ENCODE measurements at places on chromosomes 4 and X. TPM values are rescaled to one million over a fixed set of nuclear protein-coding genes. Genes with fewer than 3 reads are reported as not detected.

The TRIML1 gene
- not detected for total RNA-seq

DNA sequence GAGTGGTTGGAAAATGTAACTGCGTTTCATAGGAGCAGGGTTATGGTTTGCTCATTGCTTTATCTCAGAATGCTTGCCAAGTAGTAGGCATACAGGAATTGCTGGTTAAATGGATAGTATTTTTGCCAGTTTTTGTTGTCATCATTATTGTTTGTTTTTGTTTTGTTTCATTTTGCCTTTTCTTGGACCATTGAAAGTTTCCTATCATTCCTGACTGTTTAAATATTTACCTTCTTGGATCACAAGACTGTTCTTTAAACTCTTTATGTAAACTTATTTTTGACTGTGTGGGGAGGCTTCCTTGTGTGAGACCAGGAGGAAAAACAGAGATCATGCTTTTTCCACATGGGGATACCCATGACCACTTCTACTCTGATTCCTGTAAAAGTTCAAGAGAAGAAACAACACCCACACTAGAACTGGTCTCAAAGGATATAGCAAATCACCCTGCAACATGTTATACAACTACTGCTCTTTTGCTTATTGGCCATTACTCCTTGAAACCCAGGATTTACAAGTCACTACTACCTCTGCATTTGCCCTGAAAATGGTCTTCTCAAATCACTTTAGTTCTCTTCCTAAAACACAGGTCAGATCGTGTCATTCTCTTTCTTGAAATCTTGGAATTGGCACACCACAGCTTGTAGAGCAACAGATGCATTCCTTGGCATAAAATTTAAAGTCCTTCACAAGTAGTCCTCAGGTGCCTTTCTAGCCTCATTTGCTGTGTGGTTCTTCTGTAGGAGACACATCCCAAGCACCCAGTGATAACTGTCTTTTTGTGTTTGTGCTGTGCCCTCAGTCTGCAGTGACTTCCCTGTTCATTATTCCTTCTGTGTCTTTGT lies 51.3 kb downstream of the FNIP2 start:
- H3K27ac ChIP-seq: peak overlapping the region; percentile 33
- H3K36me3 ChIP-seq: no peaks in the 10 kb centered on the region
- peaks cover 88% of the 10 kb centered on the region for H3K4me1 ChIP-seq
- DNase-seq: no peak
- H3K4me3 ChIP-seq: no peak overlapping the region
- no peaks in the 10 kb centered on the region for H3K27me3 ChIP-seq

The PLP1 gene
- 0.59 TPM for total RNA-seq

DNA sequence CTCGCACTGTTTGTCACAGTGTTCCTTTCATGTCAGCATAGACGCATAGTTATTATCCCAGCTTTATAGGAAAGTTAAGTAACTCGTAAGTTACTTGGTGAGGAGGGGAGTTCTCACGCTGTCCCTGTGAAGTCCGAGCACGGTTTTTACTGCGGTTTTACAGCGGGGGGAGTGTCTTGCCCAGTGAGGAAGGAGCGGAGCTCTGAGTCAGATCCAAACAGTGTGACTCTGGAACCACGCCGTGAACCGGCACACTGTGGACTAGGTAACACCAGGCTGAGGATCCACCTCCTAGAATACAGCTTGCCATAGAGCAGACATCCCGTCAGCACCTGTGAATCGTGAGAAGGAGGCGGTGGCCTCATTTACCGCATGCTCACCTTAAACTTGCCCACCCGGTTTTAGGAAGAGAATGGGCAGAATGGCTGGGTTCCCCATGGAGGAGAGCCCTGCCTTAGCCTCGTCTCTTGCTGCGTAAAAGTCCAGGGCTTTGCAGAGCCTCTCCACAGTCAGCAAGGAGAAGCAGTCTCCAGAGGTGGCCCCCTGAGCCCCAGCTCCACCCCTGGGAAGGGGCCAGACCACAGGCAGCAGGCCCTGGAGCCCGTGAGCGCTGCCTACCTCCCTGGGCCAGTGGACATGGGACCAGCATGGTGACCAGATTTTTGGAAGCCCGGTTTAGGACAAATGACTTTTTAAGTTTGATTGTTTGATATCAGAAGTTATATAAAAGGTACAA lies 40.2 kb upstream of the HGFAC start:
- no peak overlapping the region for H3K4me3 ChIP-seq
- DNase-seq: no peak
- peaks cover 4% of the 10 kb centered on the region for H3K36me3 ChIP-seq

DNA sequence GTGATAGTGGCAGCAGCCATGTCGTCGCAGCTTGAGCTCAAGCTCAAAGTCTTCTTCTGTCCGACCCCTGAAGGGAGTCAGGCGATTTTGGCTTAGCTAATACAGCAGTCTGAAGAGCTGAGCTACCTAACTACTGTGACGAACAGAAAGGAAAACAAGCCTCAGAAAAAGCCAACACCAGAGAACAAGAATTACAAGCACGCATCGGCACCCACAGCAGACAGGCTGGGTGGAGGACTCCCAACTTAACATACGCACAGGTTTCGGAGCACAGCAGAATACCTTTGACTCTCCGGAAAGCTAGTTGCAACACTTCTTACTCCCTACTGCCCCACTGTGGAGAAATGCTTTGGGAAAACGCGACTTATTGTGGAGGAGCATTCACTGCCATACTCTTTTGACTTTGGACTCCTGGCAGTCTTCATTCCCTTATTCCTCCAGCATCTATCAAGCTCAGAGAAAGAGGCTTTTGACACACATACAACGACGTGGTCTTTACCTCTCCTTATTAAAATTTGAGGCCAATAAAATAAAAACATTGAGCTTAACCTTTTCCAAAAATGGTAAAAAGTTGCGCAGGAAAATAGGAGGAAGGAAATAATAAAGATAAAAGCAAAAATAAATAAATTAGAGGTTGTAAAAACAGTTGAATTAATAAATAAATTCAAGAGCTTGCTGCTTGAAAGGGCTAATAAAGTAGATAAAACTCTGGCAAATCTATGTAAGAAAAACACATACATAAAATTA lies 41.3 kb upstream of the GPC3 start:
- DNase-seq: no peak
- no peaks in the 10 kb centered on the region for H3K27me3 ChIP-seq
- no peaks in the 10 kb centered on the region for H3K36me3 ChIP-seq
- no peak overlapping the region for H3K27ac ChIP-seq
- peak overlapping the region; percentile 6 for H3K4me3 ChIP-seq
- peaks cover 6% of the 10 kb centered on the region for H3K4me1 ChIP-seq

The MAGEB16 gene
- not detected for total RNA-seq

DNA sequence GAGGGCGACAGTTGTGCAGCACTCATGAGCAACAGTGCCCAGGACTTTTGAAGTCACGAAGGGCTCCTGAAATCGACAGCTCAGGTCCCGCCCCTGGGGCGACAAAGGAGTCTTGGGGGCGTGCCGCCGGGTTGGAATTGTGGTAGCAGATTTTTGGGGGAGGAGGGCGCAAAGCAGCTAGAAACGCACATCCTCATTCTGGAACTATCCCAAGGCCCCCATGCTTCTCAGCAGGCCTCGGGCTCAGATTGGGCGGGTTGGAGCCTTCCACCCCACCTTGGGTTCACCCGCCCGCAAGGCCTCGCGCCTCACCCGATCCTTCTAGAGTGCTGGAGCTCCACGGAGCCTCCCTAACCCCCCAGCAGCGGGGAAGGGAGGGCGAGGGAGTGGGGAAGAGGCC lies 85.5 kb downstream of the HPRT1 start:
- H3K36me3 ChIP-seq: no peaks in the 10 kb centered on the region
- H3K27me3 ChIP-seq: peaks cover 29% of the 10 kb centered on the region
- H3K4me3 ChIP-seq: no peak overlapping the region
- H3K27ac ChIP-seq: no peak overlapping the region
- no peaks in the 10 kb centered on the region for H3K4me1 ChIP-seq

DNA sequence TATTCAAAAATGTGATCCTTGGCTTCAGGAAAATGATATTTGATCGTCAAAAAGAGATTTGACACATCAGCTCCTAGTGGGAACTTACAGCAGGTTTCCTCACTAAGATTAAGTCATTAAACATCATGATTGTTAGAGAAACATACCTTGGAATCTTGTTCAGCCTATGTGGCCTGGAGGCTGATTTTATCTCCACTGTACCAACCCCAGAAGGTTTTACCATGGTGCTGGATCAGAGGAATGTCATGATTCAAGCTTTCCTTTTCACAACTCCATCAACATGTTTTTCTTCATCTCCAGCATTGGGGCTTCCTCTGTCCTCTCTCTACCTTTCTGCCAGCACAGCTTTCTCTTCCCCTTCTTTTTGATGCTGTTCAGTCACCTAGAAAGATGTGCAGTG lies 68.4 kb upstream of the MID1IP1 start:
- H3K27me3 ChIP-seq: no peaks in the 10 kb centered on the region
- no peak overlapping the region for H3K27ac ChIP-seq
- H3K36me3 ChIP-seq: no peaks in the 10 kb centered on the region

The TIMP1 gene
- total RNA-seq: 189 TPM

GRCh38 chr4:1043651-1044468 lies 32.4 kb downstream of the FGFRL1 start:
- peak overlapping the region; percentile 18 for H3K27ac ChIP-seq
- no peak overlapping the region for H3K4me3 ChIP-seq
- DNase-seq: peak; percentile 78
- H3K36me3 ChIP-seq: no peaks in the 10 kb centered on the region

DNA sequence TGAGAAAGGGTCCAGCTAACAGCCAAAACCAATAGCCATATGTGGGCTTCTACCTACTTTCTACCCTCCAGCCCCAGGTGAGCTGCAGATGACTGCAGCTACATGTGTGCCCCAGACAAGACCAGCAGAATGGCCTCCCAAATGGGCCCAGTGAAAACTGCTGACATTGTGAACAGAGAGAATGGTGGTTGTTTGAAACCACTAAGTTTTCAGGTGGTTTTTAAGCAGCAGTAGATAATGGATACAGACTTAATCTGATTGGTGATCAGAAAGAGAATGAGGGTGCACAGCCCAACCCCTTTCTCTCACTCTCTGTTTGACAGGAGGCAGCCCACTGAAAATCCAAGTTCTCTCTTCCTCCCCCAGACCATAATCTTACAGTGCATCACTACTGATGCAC lies 42.5 kb upstream of the BBS12 start:
- H3K36me3 ChIP-seq: no peaks in the 10 kb centered on the region
- H3K27ac ChIP-seq: no peak overlapping the region
- no peaks in the 10 kb centered on the region for H3K27me3 ChIP-seq
- H3K4me3 ChIP-seq: no peak overlapping the region
- DNase-seq: no peak
- no peaks in the 10 kb centered on the region for H3K4me1 ChIP-seq

- no peak overlapping the region for H3K4me3 ChIP-seq
- H3K27me3 ChIP-seq: no peaks in the 10 kb centered on the region
- H3K27ac ChIP-seq: no peak overlapping the region
- H3K4me1 ChIP-seq: peaks cover 44% of the 10 kb centered on the region
- no peaks in the 10 kb centered on the region for H3K36me3 ChIP-seq
These were observed 50.0 kb downstream of the TET2 start for GRCh38 chr4:105196523-105197145.

DNA sequence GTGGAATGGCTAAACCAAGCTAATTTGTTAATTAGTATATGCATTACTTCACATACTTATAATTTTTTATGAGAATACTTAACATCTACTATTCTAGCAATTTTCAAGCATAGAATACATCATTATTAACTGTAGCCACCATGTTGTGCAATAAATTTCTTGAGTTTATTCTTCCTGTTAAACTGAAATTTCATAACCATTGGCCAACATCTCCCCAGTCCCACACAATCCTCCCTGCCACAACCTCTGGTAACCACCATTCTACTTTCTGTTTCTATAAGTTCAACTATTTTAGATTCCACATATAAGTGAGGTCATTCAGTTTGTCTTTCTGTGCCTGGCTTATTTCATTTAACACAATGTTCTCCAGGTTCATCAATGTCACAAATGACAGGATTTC lies 208.5 kb downstream of the PPP4R3C start:
- H3K36me3 ChIP-seq: no peaks in the 10 kb centered on the region
- H3K4me1 ChIP-seq: no peaks in the 10 kb centered on the region
- H3K27ac ChIP-seq: no peak overlapping the region
- no peaks in the 10 kb centered on the region for H3K27me3 ChIP-seq
- DNase-seq: no peak
- H3K4me3 ChIP-seq: no peak overlapping the region

DNA sequence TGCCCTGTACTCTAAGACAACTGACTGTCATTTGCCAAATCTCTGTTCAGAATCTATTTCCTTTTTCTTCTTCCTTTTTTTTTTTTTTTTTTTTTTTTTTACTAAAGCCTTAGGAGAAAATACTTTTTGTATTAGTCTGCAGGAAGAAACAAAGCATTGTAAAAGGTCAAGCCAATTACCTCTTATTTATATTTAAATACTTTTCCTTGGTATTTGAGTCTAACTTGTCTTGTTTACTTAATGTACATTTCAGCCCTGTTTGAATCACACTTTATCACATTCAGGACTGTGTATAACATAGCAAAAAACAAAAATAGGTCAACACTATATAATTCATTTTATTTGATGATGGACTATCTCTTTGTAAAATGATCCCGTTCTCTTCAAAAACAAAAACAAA lies 262.2 kb downstream of the RPA4 start:
- no peak overlapping the region for H3K4me3 ChIP-seq
- H3K4me1 ChIP-seq: no peaks in the 10 kb centered on the region
- no peak overlapping the region for H3K27ac ChIP-seq
- H3K36me3 ChIP-seq: no peaks in the 10 kb centered on the region
- no peak for DNase-seq

DNA sequence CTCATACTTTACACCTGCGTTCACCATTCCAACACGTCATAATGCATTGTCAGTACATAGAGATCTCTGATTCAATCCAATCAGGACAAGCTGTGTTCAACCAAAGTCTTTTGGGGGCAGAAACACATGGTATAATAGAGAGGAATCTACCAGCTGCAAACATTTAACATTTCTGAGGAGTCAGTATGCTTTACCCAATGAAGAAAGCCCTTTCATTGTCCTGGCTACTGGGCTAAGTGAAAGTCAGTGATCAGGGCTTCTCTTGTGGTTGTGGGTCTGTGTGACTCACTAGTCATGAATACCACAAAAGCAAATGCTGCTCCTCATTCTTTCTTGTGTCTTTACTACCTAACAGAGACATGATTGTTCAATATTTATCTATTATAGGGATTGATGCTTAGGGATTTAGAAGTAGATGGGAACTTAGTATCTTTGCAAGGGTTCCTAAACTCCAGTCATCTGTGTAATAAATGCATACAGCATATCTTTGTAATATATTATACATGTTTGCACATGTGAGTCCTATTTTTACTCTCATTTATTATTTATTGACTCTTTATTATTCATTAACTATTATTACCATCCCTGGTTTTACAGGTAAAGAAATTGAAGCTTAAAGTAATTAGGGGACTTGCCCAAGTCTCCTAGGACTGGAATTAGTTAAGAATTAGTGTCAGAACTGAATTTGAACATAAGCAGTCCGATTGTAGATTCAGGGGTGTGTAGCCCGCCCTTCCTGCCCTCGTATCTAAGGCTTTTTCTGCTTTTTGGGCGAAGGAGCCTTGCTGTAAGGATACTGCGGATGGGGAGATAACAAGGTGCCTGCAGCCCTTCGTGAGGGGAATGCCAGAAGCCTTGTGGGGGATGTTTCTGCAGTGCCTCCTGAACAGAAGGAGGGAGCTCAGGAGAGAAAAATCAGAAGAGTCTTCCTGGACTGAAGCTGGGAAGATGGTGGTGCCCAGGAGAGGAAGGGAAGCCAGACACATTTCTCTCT lies 353.1 kb upstream of the BOD1L1 start:
- no peak for DNase-seq
- H3K36me3 ChIP-seq: no peaks in the 10 kb centered on the region
- H3K27me3 ChIP-seq: no peaks in the 10 kb centered on the region
- H3K27ac ChIP-seq: no peak overlapping the region

GRCh38 chr4:187615972-187616371 lies 379.6 kb upstream of the ZFP42 start:
- H3K27me3 ChIP-seq: no peaks in the 10 kb centered on the region
- no peak overlapping the region for H3K4me3 ChIP-seq
- no peak overlapping the region for H3K27ac ChIP-seq
- H3K36me3 ChIP-seq: no peaks in the 10 kb centered on the region
- H3K4me1 ChIP-seq: no peaks in the 10 kb centered on the region

GRCh38 chrX:123153846-123154335 lies 30.2 kb upstream of the GRIA3 start:
- no peak overlapping the region for H3K27ac ChIP-seq

Data from lower lobe of right lung (tissue), 2 donors.